Vagina (tissue), 2 donors: ENCODE measurements at places on chromosomes 16 and 17.

DNA sequence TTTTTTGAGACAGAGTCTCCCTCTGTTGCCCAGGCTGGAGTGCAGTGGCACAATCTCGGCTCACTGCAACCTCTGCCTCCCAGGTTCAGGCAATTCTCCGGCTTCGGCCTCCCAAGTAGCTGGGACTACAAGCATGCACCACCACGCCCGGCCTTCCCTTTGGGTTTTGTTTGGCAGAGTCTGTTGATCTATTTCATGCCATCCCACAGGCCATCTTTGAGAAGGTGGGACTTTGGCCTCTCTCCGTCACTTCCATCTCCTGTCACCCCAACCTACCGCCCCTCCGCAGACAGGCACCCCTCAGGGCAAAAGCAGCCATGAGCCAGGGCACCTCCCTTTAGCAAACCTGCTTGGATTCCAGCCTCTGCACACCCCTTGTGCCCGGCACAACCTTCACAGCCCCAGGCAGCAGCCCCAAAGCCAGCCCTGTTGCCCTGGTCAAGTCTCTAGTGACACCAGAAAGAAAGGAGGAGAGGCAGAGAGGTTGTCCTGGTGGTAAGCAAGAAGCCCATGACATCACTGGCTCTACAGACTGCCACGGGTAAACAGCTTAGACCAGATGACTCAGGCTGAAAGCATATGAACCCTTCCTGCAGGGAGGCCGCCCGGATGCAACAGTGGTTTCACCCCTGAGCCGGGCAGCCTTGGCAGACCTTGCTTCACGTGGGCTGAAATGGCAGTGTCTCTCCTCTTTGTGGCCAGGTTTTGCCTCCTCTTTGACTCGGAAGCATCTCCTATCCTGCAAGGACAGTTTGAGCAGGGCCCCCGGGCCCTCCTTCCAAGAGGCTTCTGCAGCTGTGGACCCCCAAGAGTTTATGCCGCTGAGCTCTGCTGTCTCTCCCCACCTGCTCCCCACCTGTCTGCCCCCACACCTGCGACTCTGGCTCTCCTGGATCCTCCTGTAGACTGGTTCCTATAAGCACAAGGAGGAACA, 8.1 kb upstream of the TIMP2 start:
- DNase-seq, result no peak

- DNase-seq, result no peak
Observed at GRCh38 chr16:19753815-19754643, 36.0 kb downstream of the IQCK start.

GRCh38 chr17:9336817-9337216, 238.8 kb downstream of the STX8 start:
- no peak for DNase-seq

- no peak for DNase-seq
Observed at GRCh38 chr16:400061-400591, 1.6 kb upstream of the DECR2 start.

- DNase-seq, result no peak
Observed at GRCh38 chr17:45790296-45790922, 6.3 kb downstream of the CRHR1 start.

DNA sequence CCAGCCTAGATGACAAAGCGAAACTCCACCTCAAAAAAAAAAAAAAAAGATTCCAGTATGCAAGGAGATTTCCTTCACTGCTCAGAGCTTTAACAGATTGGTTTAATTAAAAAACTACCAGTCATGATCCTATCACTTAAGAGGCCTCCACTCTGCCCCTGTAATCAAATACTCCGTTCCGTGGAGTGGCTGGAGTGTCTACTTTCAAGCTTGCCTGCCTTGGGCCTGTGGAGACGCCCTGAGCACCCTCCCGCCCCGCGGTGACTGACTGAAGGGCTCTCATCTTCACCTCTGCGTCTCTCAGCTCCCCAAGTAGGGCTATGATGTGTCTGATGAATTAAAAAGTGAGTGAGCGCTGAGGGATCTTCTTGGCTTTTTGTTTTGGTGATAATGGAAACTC, 25.3 kb upstream of the TRPV3 start:
- DNase-seq, result no peak

DNA sequence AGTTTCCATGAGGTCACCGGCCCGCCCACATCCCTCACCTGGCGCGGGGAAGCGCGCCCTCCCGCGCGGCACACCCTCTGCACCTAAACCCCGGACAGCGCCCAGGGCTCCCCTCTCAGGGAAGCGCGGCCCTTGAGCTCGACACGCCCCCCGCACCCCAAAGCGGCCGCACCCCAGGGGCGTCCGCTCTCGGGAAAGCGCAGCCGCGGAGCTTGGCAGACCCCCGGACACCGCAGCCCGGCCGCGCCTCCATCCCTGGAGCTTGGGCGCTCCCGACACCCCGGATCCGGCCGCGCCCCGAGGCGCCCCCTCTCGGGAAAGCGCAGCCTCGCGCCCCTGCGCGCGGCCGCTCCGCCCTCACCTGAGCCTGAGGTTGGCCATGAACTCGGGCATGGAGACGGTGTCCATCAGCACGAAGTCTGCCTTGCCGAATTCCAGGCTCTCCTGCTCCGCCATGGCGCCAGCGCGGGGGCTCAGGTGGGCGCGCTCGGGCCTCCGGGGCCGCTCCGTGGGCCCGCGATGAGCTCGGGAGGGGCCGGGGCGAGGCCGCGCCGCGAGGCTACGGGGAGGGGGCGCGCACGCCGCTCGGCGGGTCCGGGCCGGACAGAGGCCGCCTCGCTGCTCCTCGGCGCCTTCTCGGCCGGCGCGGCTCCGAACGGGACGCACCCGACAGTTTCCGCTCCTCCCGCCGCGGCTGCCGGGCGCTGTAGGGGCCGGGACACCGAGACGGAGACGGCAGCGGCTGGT, at the start of gene MYO1D:
Gene MYO1D, minus strand, starts transcription at position 708 of the 747 bp plus-strand sequence. Its CDS starts 252 bp downstream, at position 456.
- no peak for DNase-seq

DNA sequence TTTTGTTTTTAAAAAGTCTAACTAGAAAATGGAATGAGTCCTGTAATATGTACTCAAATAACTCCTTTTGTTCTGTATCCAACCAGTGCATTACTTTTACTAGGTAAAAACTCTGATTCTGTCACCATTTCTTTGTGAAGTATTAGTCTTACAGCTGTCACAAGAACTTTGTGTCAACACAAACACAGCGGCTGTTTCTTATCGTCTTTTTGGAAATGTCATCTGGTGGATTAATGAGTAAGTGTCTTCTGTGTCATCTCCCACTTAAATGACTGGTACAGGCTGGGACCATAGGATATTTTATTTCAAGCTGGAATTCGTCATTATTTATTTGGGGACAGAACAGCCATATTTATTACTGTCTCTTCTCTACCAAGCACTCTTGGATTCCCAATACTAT, 19.1 kb upstream of the ALDH3A2 start:
- DNase-seq, result no peak

DNA sequence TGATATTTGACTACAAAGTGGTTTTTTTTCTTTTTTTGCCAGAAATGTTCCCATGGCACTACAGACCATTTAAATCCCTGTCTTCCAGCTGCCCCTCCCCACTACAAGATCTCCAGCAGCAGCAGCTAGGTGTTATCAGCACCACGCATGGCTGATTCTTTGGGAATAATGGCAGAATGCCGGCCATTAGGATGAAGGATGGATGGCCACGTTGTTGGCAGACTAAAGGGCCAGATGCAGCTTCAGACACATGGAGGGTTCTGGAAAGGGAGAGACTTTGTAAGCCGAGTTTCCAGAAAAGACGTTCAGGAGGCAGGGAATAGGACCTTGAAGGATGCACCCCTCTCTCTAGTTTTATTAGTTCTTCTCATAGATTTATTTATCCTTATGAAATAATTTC, 10.3 kb upstream of the MED9 start:
- no peak for DNase-seq

DNA sequence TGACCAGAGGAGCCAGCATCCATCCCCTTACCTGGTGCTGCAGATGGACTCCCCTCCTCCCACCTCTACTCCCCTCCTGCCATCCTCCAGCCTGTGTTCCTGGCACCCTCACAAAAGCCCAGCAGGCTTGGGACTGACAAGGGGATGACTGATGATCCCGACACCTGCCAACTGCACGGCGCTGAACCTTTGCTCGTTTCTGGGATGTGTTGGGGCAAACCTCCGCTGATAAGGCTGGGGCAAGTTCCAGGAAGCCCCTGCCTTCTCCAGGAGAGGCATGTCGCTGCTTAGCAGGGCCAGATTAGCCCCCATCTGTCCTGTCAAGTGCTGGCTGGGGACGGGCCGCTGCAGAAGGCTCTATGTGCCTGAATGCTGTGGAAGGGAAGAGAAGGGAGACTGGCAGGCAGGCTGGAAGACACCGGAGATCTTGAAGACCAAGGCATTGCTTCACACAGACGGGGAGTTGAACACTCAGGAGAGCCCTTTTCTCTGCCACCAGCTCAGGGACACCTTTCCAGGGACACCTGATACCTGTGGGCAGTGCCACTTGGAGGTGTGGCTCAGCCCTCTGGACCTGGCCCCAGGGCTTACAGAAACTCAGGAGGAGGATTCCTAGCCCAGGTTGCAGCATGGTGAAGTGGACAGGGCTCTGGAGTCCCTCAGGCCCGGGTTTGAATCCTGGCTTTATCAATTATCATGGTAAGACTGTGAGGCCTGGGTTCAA, 973 bp upstream of the KRT15 start:
- DNase-seq, result no peak

DNA sequence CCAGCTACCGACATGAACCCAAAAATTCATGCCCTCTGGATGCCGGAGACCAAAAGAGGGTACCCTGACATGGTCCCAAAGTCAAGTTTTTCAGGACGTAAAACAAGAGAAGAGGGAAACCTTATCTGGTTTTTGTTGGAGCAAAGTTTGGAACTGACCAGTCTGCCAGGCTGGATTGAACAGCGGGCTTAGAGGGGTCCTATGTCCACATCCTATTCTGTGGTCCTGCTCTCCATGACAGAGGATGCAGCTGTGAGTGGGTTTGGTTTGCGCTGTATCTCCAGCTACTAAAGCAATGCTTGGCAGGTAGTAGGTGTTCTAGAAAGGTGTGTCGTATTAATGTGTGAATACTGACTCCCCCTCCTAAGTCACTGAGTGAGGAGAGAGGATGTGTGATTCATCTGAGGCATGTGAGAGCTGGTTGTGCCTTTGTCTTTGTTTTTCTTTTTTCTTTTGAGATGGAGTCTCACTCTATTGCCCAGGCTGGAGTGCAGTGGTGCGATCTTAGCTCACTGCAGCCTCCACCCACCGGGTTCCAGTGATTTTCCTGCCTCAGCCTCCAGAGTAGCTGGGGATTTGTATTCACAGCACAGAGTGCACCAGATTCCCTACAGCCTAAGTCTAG, 31.0 kb downstream of the PMM2 start:
- no peak for DNase-seq

- DNase-seq, result no peak
Observed at GRCh38 chr16:54970016-54970415, 39.4 kb downstream of the IRX5 start.

DNA sequence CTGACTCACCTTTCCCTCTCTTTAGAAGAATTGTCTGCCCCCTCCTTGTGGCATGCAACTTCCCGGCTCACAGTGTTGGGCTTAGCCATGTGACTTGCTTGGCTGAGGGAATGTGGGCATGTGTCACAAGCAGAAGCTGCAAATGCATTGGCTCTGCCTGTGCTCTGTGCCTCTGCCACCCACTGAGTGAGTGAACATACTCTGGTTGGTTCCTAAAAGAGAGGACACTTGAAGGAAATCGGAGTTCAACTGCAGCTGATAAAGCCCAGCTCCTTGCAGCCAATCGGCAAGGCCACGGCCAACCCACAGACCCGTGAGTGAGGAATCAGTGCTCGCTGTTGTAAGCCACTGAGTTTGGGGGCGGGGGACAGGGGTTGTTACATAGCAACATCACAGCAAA, 10.9 kb upstream of the GINS2 start:
- no peak for DNase-seq

DNA sequence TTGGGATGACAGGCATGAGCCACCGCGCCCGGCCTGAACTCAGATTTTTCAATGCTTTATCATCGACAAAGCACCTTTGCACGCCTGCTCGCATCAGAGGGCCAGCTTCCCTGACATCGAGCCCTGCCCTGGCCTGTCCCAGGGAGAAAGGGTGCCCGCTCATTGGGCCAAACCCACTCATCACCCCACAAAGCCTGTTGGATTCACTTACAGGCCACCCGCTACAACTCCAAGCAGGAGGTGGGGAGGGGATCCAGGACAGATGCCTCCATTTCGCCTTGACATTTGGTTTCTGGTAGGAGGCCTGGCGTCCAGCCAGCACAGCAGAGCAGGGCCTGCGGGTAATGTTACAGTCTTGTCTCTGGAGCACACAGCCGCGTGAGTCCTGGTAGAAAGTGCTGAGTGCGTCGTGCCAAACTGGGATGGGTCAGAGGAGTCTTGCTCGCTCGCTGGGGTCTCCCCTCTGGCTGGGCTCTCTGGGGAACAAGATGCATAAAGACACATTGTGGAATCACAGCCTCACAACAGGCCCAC, 19.8 kb downstream of the SMTNL2 start:
- no peak for DNase-seq

- no peak for DNase-seq
Observed at GRCh38 chr17:80861418-80861815, 130.2 kb upstream of the CHMP6 start.

DNA sequence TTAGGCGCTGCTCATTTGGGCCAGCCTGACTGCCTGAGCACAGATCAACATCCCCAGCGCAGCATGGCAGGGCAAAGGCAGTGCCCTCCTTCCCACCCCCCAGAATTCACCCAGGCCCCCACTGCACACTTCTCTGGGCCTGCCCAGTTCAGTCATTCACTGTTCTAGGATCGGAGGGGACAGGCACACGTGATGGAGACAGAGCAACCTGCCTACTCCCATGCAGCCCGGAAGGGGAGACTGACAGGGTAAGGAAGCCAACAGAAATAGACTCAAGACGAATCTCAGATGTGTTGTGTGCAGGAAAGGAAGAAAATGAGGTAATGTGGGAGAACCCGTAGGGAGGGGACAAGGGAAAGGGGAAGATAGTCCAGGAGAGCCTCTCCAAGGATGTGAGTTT, 59.2 kb upstream of the LYRM9 start:
- DNase-seq, result no peak

DNA sequence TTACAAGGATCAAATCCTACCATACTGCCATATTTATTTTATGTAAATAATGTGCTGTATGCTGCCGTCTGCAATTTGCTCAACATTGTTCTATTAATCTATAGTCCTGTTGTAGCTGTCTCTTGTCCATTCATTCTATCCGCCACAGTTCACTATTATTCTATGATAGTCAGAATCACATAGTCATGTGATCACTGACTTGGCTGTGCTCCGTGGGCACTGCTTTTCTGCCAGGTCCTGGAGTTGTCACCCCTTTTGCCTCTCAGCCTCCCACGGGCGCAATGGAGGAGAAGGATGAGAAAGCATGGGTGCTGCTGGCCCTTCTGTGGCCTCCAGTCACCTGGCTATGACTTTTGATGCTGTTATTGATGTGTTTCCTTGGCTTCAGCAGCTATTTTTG, 37.3 kb upstream of the ANKFY1 start:
- DNase-seq, result no peak
